ENCODE measurements at places on chromosomes 12 and 14.

DNA sequence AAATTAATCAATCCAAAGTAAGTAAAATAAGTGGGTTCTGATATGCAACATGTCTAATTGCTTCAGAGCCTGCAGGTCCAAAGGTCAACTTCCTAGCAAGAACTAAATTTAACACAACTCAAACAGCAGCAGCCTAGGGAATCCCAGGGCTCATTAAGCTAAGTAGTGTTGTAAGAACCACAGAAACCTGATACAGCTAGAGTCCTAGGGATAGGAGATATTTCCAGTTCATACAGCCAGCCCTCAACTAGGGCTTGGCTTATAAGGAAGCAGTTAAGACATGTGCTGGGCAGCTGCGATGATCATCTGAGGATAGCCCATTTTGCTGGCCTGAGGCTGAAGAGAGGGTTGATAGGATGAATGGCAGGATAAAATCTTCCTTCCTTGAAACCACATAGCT lies at the start of gene OR4Q3:
Gene OR4Q3, plus strand, starts transcription at position 316 of the 400 bp plus-strand sequence.
- no peak for DNase-seq

- no peak for DNase-seq
These were observed 365.1 kb upstream of the SFSWAP start for GRCh38 chr12:131345521-131346436.

- no peak for DNase-seq
These were observed 306.1 kb downstream of the KCNC2 start for GRCh38 chr12:74903522-74903921.

DNA sequence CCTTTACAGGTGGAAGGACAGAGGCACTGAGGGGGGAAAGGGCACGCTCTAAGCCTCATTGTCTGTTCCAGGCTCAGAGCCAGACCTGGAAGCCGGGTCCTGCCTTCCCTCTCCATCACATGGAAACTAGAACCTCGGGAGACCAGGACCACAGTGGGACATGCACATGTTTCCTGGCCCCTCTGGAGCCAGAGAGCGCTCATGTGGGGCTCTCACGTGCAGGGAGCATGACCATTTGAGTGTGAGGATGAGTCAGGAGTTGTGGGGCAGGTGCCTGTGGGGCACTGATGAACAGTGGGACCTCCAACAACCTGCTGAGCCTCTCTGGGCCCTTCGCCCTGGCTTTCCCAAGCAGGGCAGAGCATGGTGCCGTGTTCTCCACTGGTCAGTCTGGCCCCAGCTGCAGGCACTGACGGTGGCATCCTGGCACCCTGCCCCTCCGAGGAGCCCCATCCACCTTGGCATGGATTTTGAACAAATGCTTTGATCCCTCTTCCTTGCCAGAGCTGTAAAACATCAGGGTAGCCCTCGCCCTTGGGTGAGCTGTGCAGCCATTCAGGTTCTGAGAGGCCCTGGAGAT lies 100.2 kb downstream of the RIN3 start:
- DNase-seq = no peak

DNA sequence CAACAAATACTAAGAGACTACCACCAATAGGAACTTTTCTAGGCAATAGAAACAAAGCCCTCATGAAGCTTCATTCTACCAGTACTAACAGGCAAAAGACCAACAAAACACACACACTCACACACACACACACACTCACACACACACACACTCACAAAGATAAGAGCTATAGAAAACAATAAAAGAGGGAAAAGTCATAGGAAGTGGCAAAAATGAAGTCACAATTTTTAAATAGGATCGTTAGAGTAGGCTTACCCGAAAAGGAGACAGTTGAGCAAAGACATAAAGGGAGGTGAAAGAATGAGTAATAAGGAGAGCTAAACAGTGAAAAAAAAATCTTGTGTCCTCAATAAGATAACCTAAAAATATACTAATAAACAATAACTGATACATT lies 66.5 kb downstream of the C2CD5 start:
- no peak for DNase-seq

DNA sequence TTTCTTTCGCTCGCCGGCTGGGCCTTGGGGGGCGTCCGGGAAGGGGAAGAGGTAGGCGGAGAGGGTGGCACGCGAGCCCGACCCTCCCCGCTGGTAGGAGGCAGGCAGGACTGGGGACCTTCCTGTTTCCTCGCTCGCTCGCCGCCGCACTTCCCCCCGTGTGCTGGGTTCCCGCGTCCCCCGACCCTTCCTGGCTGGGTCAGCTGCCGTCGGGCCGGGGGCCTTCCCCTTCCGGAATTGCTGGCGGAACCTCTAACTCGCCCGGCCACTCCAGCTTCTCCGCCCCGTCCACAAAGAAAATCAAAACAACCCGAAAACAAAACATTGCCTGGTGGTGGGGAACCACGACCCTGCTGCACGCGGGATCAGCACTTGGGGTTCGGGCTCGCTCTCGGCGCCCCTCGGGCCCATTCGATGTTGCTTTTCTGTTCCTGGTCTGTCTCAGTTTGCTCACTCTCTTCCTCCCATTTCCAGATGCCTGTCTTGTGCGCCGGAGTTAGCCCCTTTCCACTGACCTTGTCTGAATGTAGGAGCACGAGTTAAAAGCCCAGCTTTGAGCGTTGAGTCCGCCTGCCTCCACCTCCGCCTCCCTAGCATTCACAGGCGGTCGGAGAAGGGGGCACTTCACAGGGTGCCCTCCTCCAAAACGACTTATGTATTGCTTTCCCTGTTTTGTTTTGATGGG lies 581 bp downstream of the PAPOLA start:
- DNase-seq = peak; percentile 21

DNA sequence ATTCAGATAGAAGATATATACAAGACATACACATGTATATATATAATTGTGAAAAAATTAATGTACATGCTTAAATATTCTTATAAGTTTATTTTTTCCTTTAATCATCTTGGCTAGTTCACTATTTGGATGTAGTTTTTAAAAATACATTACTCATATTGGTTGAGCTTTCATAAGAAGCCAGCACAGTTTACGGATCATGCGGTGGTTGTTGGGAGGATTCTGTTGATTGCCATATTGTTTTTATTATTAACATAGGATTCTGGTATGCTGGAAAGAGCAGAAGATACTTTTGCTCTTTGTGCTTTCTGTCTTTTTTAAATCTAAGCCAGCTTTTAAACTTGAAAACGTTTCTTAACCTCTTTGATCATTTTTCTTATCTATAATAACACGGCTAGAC lies 163.4 kb downstream of the OTOGL start:
- no peak for DNase-seq

- DNase-seq = no peak
These were observed 356.9 kb upstream of the STXBP6 start for GRCh38 chr14:25406818-25407217.

DNA sequence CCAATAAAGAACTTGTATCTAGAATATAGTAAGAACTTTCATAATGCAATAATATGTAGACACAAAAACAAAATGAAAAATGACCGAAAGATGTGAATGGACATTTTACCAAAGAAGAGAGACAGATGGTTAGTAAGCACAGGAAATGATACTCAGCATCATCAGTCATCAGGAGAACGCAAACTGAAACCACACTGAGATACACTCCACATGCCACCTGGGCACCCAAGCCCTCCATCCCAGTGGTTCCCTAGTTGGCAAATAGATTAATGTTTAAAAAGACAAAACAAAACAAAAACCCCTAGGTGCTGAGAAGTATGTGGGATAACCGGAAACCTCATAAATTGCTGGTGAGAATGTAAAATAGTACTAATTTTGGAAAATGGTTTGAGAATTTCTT lies 26.8 kb upstream of the VPS33A start:
- DNase-seq = no peak

DNA sequence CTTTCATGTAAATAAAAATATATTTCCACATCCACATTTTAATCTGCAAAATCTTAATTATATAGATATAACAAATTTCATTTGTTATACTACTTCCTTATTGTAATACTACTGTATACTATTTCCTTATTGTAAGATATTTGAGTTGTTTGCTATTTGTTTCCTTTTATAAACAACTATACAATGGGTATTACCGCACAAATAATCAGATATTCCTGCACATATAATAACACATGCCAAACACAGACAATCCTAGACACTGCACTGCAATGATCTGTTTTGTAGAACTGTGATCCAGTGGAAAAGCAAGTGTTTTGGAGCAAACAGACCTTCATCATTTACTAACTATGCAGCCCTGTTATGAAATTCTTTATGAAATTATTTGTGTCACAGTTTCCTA lies 30.5 kb downstream of the PRKD1 start:
- DNase-seq = no peak

DNA sequence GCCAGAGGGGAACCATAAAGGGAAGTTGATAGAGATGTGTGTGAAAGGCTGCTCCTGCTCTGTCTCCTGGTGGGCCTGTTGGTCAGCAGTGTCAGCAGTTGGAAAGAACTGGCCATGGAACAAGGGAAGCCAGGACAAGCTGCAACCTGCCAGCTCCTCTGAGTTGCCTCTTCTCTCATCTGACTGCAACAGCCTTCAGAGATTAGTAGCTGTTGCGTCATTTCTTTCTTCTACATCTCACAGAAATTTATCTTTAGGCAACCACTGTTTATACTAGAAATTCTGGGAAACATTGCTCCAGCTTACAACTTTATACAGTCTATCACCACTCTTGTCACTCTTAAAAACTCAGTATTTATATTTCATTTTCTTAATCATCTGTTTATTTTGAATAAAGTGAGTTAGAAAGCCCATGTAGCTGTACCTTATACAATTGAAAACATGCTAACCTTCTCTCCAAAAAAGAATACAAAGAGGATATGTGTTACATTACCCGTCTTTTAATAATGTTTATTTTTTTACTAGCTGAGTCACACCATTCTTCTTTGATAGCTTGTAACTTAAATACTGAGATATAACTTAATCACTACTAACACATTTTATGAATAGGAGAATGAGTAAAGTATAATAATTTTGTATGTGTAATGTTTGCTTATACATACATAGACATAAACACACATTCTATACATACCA lies 224.2 kb downstream of the LRFN5 start:
- no peak for DNase-seq

DNA sequence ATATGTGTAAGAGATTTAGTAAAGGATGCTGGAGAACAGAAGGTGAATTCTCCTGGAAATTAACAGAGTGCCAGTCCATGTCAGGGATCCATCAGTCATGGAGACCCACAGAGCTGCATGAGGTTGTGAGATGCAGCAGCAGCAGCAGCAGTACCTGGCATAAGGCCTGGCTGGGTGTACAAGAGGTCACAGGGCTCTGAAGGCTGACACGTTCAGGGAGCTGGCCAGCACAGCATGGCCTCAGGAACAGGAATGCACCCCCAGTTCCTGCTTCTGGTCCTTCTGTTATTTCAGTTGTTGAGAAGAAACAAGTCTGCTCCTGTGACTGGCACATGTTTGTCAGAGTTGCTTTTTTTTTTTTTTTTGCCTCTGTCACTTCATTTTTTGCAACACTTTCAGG lies 210.8 kb downstream of the CNTN1 start:
- no peak for DNase-seq

DNA sequence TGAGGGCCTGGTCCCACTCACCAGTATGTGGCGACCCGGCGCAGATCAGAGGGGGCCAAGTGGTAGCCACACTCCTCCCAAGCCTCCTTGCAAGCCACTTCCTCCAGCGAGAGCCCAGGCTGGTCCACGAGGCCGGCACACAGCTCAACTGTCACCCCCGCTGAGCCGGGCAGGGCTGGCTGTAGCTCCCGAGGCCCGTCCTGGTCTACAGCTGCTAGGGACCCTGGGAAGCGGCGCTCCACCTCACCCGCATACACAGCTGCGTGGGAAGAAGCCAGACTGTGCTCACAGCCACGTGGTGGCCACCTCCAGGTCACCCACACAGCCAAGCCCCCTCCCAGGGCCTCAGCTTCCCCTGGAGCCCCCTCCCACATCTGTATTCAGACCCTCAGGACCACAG lies 4.6 kb downstream of the NUDT14 start:
- DNase-seq = no peak

DNA sequence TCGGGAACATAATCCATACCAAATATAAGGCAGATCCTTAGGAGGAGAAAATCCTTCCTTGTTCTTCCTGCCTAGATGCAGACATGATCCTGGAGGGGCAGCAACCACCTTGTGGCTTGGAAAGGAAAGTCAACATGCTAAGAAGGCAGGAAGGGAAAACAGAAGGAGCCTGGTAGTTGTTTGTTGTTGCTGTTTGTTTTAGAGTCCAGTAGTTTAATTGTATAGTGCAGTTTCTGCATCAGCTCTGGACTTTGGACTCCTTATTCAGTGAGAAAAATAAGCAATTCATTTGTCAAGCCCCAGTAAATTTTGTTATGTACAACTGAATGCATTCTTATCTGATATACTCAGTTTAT lies 45.7 kb upstream of the APPL2 start:
- no peak for DNase-seq

- DNase-seq = no peak
These were observed 27.3 kb downstream of the PTPRB start for GRCh38 chr12:70609739-70610491.

DNA sequence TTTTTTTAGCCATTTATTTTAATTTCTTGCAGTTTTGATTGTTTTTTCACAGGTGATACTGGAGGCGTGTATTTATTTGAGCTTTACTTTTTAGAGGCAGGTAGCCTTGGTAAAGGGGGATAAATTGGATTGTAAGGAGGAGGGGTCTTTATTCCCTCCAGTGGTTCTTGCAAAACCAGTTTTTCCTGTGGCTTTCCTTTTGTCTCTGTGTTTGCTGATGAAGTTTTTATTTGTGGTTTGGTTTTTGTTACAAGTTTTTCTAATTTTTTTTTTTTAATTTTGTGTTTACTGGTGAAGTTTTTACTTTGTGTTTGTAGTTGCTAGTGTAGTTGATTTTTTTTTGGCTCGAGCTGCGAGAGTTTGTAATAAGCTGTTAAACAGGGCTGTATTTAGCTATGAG lies 278.5 kb downstream of the PRKD1 start:
- DNase-seq = no peak

DNA sequence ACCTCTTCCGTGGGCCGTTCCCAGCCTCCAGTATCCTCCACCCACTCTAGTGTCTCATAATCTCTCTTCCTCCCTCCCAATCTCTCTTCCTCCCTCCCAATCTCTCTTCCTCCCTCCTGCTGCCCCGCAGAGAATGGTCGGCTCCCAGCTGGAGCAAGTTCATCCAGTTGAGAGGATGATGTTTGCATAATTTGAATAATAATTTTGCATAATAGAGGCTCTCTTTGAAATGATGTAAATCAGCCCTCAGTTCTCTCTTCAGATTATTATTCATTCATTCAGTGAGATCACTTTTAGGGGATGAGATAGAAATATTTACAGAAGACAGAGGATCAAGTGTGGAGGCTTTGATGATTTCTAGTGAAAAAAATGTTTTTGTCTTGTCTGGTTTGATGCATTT lies 125.0 kb downstream of the PTPN11 start:
- no peak for DNase-seq

- no peak for DNase-seq
These were observed 111.2 kb upstream of the TMCC3 start for GRCh38 chr12:94761559-94761958.
